ENCODE measurements at places on chromosomes 16 and 17.

- no peak for DNase-seq
Observed at GRCh38 chr16:85187002-85187401, 74.7 kb upstream of the CIBAR2 start.

GRCh38 chr16:12337871-12338655, 361.5 kb downstream of the SNX29 start:
- DNase-seq, result no peak

DNA sequence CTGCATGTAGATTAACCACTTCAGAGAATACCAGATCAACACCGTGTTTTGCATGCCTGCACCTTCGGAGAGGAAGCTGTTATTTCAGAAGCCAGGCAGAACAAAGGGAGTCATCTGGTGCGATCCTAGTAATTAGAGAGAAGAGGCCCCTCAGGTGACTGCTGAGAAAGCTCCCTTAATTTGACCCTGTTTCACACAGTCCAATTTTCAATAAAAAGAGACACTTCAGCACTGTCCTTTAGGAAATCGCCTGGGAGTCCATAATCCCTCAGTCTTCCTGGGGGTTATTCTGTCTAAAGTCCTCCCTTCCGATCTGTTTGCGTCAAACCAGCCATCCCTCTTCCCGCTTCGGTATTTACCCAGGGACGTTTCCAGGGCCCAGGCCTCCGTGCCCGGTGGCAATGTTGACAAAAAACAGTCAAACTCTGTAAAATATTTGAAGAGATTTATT, 23.4 kb upstream of the TNRC6C start:
- no peak for DNase-seq

DNA sequence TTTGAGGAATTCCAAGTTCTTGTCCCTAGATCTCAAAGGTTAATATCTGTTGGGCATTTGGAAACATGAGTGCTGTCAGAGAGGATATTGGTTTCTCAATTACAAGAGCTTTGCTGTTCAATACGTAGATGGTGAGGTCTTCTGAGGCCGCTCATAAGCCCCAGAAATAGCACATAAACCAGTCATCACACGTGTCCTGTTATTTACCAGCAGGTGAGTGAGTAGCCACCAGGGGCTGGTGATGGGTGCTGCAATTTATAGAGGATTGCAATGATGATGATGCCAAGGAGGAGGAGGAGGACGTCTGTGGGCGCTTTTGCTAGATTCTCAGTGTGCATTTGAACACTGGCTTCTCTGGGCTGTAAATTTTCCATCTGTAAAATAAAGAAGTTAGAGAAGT, 89.0 kb downstream of the SALL1 start:
- DNase-seq, result no peak

GRCh38 chr16:87757841-87758426, 7.9 kb downstream of the KLHDC4 start:
- DNase-seq, result no peak

DNA sequence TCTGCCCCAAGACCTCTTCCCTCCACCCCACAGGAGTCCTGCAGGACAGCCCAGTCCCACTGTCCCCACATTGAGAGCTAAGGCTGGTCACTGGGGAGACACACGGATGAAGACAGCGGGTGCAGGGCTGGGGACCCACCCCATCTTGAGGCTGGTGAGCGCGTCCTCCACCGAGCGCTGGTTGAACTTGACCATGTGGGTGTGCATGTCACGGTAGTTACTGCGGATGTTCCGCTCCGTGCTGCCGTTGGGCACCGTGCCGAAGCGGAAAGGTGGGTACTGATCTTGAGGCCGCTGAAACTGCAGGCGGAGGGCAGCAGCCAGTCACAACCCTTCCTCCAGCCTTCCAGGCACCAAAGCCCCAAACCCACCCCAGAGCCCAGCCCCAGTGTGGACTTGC, 13.1 kb downstream of the GRIN2C start:
- no peak for DNase-seq
